ENCODE measurements at places on chromosomes 5 and 9.

DNA sequence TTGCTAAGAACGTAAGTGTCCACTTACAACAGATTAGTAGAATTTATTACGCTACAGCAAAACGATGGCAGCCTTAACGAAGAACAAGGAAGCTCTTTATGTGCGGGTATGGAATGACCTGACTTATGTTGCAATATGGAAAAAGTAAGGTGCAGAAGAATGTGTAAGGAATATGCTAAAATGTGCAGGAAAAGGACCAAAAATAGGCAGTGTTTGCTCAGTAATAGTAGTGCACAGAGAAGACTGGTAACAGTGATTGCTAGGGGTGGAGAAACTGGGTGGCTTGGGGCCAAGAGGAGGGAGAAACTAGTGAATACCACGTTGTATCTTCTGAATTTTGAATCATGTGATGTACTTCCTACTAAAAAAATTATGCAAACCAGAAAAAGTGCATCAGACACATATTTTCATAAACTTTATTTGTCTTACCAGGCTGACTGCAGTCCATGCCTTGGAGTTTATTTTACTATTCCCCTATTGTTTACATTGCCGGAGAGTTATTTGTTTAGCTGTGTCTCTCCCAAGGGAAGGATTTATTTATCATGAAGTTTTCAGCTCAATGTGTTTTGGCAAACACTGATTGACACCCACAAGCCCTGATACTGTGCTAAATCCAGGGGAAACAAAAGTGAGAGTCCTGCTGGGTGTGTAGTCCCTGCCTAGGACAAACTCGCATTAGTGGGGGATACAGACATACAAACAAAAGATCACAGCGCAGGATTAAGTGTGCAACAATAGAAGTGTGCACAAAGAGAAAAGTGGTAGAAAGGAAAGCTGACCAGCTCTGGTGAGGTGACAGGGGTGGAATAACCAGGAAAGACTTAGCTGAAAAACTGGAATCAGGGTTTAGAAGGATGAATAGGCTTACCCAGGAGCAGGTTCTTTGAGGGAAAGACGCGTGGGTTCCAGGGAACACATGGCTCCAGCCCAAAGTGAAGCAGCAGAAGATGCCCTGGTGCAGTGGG, 34.0 kb upstream of the ZNF484 start:
- H3K27ac ChIP-seq: no peak overlapping the region
- DNase-seq: no peak
- no peak overlapping the region for H3K4me3 ChIP-seq
- H3K4me1 ChIP-seq: no peaks in the 10 kb centered on the region

DNA sequence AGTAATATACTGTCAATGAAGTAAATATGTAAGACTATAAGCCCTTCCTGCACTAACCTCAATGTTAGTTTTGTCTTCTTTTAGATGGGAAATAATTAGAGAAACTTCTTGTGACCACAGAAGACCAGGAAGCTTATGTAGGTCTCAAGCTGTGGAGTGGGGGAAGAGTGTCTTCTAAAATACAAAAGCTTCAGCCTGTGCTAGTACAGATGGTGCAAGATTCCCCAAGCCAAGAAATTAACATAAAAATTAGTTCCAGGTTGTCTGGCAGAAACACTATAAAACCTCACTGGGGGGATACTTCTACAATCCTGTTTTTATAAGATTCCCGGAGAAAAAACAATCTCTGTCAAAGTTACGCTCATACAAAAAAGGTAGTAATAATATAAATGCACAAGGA, 103.6 kb downstream of the FNBP1 start:
- H3K36me3 ChIP-seq: peaks cover 67% of the 10 kb centered on the region
- no peaks in the 10 kb centered on the region for H3K27me3 ChIP-seq
- no peak for DNase-seq
- H3K4me3 ChIP-seq: peak overlapping the region; percentile 48

GRCh38 chr5:54944364-54944763, 41.0 kb downstream of the ESM1 start:
- H3K4me3 ChIP-seq: no peak overlapping the region
- no peaks in the 10 kb centered on the region for H3K36me3 ChIP-seq
- H3K27ac ChIP-seq: no peak overlapping the region
- H3K4me1 ChIP-seq: peaks cover 4% of the 10 kb centered on the region

GRCh38 chr9:132551556-132551955, 30.9 kb upstream of the BARHL1 start:
- DNase-seq: no peak
- peaks cover 2% of the 10 kb centered on the region for H3K36me3 ChIP-seq
- peaks cover 86% of the 10 kb centered on the region for H3K27me3 ChIP-seq
- no peak overlapping the region for H3K27ac ChIP-seq
- H3K4me1 ChIP-seq: no peaks in the 10 kb centered on the region

GRCh38 chr5:77426670-77427069, 65.4 kb downstream of the WDR41 start:
- no peak overlapping the region for H3K27ac ChIP-seq
- H3K4me3 ChIP-seq: no peak overlapping the region
- H3K27me3 ChIP-seq: no peaks in the 10 kb centered on the region
- no peaks in the 10 kb centered on the region for H3K4me1 ChIP-seq

GRCh38 chr9:129333617-129334104, 155.6 kb upstream of the IER5L start:
- no peak for DNase-seq
- H3K4me3 ChIP-seq: no peak overlapping the region
- peaks cover 9% of the 10 kb centered on the region for H3K27me3 ChIP-seq
- no peaks in the 10 kb centered on the region for H3K36me3 ChIP-seq
- peaks cover 5% of the 10 kb centered on the region for H3K4me1 ChIP-seq
- no peak overlapping the region for H3K27ac ChIP-seq

DNA sequence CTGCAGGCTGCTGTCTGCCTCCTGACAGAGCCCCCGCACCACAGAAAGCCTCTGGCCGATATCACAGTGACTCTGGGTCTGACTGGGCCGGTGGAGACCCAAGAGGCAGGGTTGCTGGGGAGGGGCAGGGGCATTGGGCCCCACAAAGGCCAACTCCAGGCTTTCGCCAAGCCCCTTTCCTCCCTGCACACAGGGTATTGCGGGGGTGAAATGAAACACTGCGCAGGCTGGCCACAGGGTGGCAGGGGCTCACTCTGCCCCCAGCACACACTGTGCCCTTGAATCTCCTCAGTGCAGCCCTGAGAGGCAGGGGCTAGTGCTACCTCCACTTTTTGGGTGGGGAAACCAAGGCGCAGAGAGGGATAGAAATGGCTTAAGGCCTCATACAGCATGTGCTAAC, 44.6 kb downstream of the BARX1 start:
- H3K36me3 ChIP-seq: no peaks in the 10 kb centered on the region
- H3K4me1 ChIP-seq: no peaks in the 10 kb centered on the region
- H3K4me3 ChIP-seq: no peak overlapping the region
- DNase-seq: no peak
- peaks cover 7% of the 10 kb centered on the region for H3K27me3 ChIP-seq

DNA sequence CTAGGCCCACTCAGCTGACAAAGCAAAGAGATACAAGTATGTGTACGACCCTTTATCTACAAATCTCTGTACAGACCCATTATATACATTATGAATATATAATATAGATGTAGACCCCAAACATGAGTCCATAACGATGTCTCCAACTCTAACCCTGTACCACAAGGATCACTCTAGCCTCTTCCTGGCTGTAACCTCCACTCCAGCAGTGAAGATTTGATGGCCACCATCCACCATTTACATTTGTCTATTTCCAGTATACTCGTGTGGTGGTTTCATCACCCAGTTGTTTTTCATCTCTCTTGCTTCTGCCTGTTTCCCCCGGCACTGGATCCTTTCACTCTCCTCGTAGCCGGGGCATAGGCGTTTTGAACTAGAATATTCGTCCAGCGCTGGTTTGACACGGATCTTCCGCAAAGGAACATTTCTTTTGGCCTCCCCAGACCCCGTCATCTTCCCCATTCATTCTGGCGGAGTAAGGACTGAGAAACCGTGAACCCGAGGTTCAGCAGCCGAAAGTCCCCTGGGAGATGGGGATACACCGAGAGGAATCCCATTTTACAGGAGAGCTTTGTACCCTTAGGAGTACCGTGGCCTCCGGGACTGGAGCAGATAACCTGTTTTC, 828 bp upstream of the TRIO start:
- peaks cover 59% of the 10 kb centered on the region for H3K27me3 ChIP-seq
- peak overlapping the region; percentile 83 for H3K4me3 ChIP-seq
- peak; percentile 1 for DNase-seq
- no peaks in the 10 kb centered on the region for H3K36me3 ChIP-seq
- H3K27ac ChIP-seq: peak overlapping the region; percentile 49

- no peak overlapping the region for H3K4me3 ChIP-seq
- H3K4me1 ChIP-seq: peaks cover 30% of the 10 kb centered on the region
- no peak for DNase-seq
- H3K27me3 ChIP-seq: no peaks in the 10 kb centered on the region
- H3K36me3 ChIP-seq: peaks cover 22% of the 10 kb centered on the region
- H3K27ac ChIP-seq: no peak overlapping the region
Measured at GRCh38 chr5:173907686-173908371, 19.7 kb downstream of the CPEB4 start.

DNA sequence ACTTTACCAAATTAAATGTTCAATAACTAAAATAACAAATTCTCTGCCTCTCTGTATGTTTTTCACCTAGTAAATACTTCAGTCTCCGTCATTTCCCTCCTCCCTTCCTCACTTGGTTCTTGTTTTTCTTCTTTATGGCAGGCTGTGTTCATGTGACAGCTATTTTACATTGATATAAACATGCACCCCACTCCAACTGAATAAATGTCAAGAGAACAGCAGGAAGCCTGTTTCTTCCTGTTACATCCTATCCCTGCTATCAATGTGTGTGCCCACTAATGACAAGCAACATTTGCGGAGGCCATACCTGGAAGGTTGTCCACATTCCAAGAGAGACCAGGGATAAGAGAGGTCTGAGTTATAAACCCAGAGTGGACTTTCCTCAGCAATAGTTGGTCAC, 145.2 kb upstream of the MAST4 start:
- H3K27ac ChIP-seq: no peak overlapping the region
- no peaks in the 10 kb centered on the region for H3K36me3 ChIP-seq
- peaks cover 19% of the 10 kb centered on the region for H3K27me3 ChIP-seq
- H3K4me1 ChIP-seq: no peaks in the 10 kb centered on the region
- no peak for DNase-seq
- H3K4me3 ChIP-seq: no peak overlapping the region

DNA sequence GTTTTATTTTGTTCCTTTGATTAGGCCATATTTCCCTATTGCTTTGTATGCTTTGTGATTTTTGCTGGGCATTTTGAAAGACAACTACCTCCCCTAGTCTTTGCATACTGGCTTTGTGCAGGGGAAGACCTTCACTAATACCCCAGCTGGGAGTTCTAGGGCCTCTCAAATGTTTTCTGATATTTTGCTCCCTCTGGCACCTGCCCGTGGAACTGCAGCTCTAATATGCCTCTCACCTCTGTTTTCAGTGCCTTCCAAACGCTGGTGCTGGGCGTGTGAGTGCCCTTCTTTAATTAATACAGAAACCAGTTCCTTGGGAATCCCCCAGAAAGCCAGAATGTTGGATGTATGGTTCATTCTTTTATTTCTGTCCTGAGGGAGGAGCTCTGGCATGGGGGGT, 204.5 kb downstream of the COMMD10 start:
- H3K27me3 ChIP-seq: no peaks in the 10 kb centered on the region
- no peak overlapping the region for H3K27ac ChIP-seq
- H3K36me3 ChIP-seq: peaks cover 10% of the 10 kb centered on the region

GRCh38 chr9:121663591-121663990, 12.2 kb downstream of the DAB2IP start:
- no peaks in the 10 kb centered on the region for H3K36me3 ChIP-seq
- no peak overlapping the region for H3K4me3 ChIP-seq
- no peak for DNase-seq

- no peaks in the 10 kb centered on the region for H3K36me3 ChIP-seq
- H3K27ac ChIP-seq: no peak overlapping the region
- no peaks in the 10 kb centered on the region for H3K4me1 ChIP-seq
- H3K4me3 ChIP-seq: no peak overlapping the region
Measured at GRCh38 chr5:145483212-145483611, 351.9 kb downstream of the PRELID2 start.

DNA sequence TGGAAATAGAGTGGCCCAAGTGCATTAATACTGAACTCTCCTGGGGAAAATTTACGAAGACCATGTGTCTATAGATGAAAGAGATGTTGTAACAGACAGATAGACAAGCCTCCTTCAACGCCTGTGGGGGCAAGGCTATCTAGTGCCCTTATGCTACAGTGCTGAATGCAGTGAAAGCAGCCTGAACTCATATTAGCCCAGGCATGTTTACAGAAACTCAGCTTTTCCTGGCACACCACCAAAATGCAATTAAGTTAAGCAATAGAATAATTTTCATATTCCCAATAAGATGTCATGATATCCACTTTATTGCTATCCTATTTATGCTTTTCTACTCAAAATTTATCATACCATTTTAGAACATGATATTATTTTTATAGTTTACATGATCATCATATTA, 277.0 kb downstream of the DIRAS2 start:
- no peak overlapping the region for H3K4me3 ChIP-seq
- no peak overlapping the region for H3K27ac ChIP-seq
- H3K27me3 ChIP-seq: peaks cover 20% of the 10 kb centered on the region
- no peak for DNase-seq

GRCh38 chr5:108451269-108451668, 69.4 kb upstream of the FBXL17 start:
- no peaks in the 10 kb centered on the region for H3K36me3 ChIP-seq
- H3K27ac ChIP-seq: no peak overlapping the region
- no peaks in the 10 kb centered on the region for H3K27me3 ChIP-seq
- no peaks in the 10 kb centered on the region for H3K4me1 ChIP-seq
- no peak overlapping the region for H3K4me3 ChIP-seq

- no peak for DNase-seq
- H3K4me1 ChIP-seq: no peaks in the 10 kb centered on the region
- H3K27me3 ChIP-seq: no peaks in the 10 kb centered on the region
- no peak overlapping the region for H3K27ac ChIP-seq
- no peak overlapping the region for H3K4me3 ChIP-seq
Measured at GRCh38 chr5:126531543-126532120, 63.4 kb downstream of the ALDH7A1 start.

- H3K36me3 ChIP-seq: no peaks in the 10 kb centered on the region
- no peaks in the 10 kb centered on the region for H3K4me1 ChIP-seq
Measured at GRCh38 chr5:11139217-11139865, 378.3 kb upstream of the DAP start.

- no peak overlapping the region for H3K27ac ChIP-seq
- H3K4me1 ChIP-seq: no peaks in the 10 kb centered on the region
- H3K4me3 ChIP-seq: no peak overlapping the region
- H3K36me3 ChIP-seq: no peaks in the 10 kb centered on the region
- peaks cover 13% of the 10 kb centered on the region for H3K27me3 ChIP-seq
Measured at GRCh38 chr9:20144197-20144596, 355.4 kb upstream of the SLC24A2 start.

DNA sequence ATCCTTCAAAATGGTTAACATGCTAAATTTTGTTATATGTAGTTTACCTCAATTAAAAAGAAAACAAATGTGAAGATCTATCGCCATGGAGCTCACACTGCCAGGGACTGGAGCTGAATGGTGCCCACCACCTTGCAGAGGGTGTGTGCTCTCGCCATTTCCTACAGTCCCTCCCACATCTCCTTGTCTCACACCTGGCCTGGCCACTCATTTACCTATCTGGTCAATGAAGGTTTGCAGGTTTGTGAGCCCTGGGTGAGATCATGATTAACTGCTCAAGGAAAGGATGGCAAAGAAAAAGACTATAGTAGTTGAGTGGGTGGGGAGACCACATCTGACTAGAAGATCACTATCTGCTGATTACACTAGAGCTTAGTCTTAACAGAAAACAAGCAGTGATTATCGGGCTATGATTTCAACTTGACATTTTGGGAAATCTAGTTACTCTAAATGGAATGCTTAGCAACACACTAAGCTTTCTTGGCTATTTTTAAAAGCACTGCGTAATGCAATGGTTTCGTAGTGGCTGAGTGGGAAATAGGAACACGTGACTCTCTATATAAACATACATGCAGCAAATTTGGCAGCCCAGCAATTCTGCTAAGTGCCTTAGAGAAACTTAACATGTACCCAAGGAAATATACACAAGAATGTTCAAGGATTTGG, 27.3 kb downstream of the PUM3 start:
- DNase-seq: no peak
- no peak overlapping the region for H3K27ac ChIP-seq
- H3K4me3 ChIP-seq: no peak overlapping the region

Data from effector memory CD8-positive, alpha-beta T cell (primary cell).